Inflammatory macrophage (primary cell): ENCODE measurements at places on chromosomes 2 and 18.

DNA sequence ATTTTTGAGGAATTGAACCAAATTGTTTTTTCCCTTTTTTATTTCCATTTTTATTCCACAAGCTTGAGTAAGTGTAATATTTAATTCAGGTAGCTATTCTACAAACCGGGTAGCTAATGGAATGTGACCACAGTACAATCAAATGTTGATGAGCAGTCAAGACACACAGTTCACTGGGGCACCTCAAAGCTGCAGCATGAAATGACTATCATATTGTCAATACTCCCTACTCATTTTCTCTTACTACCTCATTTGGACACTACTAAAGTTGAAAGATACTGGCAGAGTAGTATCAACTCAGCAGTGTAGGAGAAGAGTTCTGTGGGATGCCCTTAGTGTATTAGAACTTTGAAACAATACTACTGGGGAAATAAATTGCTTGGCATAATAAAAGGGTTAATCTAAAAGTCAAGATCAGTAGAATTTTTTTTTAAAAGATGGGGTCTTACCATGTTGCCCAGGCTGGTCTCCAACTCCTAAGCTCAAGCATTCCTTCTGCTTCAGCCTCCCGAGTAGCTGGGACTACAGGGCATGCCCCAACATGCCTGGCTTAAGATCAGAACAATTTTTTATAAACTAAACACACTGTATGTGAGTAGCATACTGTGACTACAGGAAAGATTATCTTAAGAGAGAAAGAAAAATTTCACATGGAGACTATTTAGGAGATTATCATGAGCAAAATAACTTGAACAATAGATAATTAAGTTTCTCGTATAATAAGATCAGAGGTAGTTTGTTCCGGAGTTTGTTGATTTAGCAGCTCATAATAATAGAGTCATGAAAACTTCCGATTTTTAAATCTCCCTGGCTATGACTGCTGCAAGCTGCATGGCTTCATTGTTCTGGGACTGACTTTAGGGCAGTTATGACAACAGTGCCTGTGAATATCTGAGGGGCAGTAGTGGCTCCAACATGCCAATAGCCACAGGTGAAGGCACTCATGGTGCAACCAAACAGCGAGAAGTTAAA is 43.7 kb downstream of the MYO3B start:
- DNase-seq, result no peak

GRCh38 chr18:50747849-50748242 is 72.0 kb downstream of the MRO start:
- no peak for DNase-seq

GRCh38 chr2:74128206-74128605 is 19.5 kb downstream of the BOLA3 start:
- DNase-seq, result no peak

GRCh38 chr2:196995757-196996314 is 69.3 kb upstream of the PGAP1 start:
- DNase-seq, result no peak

DNA sequence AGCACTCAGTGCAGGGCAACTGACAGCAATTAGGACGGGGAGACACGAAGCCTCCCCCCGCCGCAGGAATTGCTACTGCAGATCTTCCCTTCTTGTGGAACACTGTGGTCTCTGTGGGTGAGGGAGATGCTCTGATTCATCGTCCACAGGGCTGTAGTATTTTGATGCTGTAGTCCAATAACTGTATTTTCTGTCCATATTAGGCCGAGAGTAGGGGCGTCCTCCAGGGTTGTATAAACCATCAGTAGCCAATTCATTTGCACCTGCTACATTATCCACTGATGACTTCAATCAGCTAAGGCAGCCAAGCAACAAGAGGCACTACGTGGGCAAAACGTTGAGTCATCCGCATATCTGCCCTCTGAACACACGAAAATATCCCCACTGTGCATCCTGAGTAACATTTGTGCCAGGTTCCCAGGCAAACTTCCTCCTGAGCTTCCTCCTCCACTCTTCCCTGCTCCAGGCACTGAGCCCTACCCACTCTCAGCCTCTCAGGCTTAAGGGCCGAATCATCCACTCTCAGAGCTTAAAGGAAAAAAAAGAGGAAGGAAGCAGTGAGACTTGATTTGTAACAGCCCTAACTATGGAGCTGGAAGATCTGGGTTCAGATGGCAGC is 62.1 kb downstream of the LBH start:
- peak; percentile 62 for DNase-seq

GRCh38 chr2:240646176-240646899 is 21.1 kb downstream of the GPR35 start:
- peak; percentile 16 for DNase-seq

DNA sequence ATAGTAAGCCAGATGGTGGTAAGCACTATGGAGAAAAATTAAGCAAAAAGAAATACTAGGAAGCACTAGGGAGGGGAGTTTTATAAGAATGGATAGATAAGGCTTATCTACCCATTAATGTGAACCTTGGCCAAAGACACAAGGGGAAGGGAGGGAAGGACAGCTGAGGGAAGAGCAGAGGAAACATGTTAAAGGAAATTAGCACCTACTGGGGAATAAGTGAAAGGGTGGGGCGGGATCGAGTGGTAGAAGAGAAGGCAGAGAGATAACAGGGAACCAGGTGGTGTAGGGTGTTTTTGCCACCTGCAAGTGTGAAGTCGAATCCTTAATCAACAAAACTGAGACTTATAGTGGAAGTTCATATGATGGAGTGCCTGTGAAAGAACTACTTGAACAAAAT is 1.7 kb downstream of the UNC80 start:
- no peak for DNase-seq

DNA sequence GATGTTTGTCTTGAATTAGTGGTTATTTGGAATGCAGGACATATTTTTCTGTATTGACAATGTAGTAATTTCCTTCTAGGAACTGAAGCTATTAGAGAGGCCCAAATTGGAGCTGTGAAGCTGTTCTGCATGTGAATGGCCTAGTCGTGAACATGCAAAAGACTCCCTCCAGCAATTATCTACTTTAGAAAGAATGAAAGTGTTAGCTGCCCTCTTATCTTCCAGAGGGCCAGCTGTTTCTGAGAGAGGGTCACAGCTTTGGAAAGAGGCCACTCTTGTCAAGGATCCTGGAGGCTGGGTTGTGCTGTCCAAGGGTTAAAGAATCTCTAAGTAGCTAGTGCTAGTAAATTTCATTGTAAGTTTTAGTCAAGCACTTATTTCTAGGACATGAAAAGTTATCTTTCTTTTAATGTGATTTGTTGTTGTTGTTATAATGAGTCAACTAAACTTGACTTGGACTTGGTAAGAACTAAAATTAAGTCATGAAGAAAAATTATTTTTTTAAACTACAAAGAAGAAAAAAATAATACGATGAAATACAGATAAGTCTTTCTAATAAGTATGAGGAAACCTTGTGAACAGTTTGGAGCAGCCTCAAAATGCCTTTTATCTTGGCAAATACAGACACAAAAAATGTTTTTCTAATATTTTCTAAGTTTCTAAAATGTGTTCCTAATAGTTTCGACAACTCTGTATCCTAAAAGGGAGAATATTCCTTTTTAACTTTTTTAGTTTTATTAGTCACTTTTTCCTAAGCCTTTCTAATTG is 36.8 kb downstream of the DPP4 start:
- no peak for DNase-seq

DNA sequence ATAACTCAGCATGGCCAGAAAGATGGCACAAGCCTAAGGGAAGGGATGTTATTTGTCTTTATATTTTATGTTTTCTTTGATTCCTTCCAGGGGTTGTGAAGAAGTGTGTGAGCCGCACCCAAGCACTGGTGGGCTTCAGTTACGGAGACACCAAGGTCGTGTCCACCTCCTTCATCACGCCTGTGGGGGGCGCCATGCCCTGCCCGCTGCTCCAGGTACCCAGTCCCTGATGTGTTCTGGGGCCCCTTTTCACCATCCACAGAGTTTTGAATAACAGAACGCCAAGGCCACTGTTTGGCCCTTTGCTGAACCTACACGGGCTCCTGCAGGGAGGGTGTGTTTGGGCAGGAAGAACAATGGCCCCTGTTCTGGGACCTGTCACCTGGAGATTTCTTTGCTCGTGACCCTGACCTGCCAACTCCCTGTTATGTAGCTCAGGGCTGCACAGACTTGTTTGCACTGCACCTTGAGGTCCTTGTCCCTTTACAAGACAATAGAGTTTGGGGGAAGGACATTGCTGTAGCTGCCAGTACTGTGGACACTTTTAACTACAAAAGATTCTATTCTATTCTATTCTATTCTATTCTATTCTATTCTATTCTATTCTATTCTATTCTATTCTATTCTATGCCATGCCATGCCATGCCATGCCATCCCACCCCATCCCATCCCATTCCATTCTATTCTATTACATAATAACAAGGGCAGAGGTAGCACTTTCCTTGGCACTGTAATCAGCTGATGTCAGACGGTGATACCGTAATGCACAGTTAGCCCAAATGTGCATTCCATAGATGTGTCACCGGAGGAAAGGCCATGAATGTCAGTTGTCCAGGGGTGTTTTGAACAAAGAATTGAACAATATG is 48.2 kb upstream of the CNGA3 start:
- no peak for DNase-seq

DNA sequence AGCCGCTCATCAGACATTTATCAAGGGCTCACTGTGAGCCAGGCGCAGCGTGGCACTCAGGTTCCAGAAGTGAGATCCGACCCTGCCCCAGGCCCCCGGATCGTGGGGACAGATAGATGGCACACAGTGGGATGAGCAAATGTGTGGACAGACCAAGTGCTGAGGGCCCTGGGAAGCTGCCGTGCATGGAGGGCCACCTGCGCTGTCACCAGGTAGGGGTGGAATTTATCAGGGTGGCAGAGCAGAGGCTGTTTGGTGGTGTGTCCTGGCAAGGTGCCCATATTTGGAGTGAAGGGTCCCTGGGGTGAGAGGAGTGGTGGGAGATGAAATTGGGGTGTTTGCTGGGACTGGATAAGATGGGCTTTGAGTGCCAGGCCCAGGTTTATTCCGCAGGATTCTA is 92.8 kb upstream of the HS6ST1 start:
- DNase-seq, result no peak

DNA sequence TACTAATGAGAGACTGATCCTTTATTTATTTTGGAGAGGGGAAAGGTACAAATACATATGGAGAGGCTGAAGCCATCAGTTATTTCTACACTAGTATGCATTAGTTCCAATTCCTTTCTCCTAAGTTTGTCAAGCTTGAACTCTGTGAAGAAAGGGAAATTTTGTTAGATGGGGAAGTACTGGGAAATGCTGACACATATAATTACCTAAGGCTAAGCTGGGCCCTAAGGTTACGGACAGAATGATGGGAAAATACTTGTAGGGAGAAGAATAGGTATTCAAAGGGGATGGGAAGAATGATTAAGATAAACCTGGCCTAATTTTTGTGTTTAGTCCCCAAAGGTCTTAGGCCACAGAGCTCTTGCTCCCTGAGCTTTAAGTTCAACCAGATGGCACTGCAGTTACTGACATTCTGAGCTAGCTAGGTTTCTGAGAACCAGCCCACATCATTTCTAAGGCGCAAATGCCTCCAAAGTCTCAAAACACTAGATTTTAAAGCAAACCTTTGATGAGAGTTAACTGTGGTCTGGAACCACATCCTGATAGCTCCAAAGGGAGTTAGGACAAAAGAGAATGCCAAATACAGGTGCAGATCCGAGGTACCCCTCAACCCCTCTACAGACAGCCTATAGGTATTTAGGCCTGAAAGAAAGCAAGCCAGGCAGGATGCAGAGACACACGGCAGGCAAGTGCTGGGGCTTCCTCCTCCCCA is 2.7 kb downstream of the TMEM163 start:
- no peak for DNase-seq

GRCh38 chr2:26769089-26769761 is 5.1 kb downstream of the SLC35F6 start:
- DNase-seq, result peak; percentile 97

DNA sequence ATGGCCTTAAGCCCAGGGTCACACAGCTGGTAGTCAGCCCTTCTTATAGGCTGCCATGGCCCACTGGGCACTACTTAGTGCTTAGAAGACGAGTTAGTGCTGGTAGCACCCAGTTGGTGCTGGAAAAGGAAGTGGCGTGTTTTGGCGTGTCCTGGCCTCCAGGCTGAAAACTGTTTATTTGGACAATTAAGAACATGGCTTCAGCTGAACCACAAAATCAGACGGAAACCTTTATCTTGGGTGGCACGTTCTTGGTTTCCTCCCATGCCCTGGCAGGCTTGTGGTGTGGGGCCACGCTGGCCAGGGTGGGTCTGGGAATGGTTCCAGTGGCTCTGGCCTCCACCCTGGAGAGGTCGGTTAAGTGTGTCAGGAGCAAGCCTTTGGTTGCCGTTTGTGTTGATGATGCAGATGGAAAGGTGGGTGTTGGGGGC is 141.5 kb upstream of the HAAO start:
- DNase-seq, result no peak

DNA sequence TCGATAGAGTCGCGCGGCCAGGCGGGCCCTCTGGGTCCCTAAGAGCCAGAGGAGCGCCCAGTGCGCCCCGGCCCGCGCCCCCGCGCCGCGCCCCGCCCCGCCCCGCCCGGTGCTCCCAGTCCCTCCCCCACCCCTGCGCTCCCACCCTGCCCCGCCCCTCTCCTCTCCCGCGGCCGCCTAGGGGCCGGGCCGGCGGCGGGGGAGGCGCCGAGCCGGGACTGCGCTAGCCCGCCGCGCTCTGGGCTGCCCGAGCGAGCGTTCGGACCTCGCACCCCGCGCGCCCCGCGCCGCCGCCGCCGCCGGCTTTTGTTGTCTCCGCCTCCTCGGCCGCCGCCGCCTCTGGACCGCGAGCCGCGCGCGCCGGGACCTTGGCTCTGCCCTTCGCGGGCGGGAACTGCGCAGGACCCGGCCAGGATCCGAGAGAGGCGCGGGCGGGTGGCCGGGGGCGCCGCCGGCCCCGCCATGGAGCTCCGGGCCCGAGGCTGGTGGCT is at the start of gene GPC1:
TSS of gene GPC1 (plus strand) at position 207 of the 491 bp plus-strand sequence. CDS start at position 463, 256 bp downstream.
- DNase-seq, result peak; percentile 29

GRCh38 chr18:69949538-69949936 is 1.9 kb upstream of the CD226 start:
- DNase-seq, result no peak

- peak; percentile 9 for DNase-seq
These were observed 23.1 kb upstream of the DSG3 start for GRCh38 chr18:31424383-31424988.

- no peak for DNase-seq
These were observed 528.6 kb upstream of the ID2 start for GRCh38 chr2:8153258-8153718.

DNA sequence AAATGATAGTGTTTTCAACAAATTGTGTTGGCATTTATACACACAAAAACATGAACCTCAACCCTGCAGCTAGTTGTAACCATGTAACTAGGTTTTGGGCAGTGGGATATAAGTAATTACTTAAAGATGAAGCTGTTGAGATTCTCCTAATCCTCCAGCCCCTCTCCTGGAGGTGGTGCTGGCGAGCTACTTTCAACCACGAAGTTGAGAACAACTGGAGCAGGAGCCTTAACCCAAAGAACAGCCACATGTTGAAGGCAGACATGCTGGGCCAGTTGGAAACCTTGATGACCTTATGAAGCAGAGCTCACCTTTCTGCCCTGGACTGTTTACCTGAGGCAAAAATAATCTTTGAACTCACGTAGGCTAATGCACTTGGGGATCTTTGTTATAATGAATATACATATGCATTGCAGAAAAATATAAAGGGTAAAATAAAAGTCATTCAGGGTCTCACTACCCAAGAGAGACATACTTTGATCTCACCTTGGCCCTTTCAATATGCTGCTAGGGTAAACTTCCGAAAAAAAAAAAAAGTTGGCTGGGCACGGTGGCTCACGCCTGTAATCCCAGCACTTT is 89.6 kb upstream of the NPAS2 start:
- peak; percentile 72 for DNase-seq
